CD8-positive, alpha-beta memory T cell (primary cell): ENCODE measurements at places on chromosomes 6 and 20.

DNA sequence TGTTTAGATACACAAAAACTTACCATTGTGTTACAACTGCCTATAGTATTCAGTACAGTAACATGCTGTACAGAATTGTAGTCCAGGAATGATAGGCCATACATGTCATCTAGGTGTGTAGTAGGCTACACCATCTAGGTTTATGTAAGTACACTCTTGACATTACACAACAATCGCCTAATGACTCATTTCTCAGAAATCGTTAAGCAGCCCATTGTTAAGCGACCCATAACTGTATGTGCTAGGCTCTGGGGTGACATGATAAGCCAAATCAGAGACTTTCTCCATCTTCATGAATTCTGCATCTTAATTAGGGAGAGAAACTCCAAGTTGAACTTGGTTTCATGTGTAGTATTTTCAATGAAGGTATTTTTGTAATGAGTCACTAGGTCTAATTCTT is 17.2 kb downstream of the STK35 start:
- DNase-seq, result no peak

DNA sequence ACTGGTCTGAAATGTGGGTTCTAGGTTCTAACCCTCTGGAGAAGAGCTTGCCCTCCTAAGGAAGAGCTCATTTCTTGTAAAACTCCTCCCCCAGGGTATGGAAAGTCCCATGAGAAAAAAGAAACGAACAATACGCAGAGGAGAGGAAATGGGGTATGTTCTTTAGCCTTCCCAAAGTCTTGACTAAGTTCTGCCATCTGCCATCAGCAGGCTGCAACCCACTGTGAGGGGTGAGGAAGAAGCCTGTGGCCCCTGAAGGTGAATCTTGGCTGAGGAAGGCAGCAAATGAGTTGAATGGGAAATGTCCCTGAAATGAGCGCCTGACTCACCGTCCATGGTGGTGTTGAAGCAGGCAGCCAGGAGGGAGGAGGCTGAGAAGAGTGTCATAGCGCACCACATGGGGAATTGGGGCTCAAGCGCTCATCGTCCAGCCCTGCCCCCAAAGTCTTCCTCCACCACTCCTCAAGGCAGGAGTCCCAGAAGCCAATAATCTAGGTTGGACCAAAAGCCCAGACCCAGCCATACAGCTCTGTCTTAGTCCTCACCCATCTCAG is 10.4 kb upstream of the MATN4 start:
- DNase-seq, result no peak

DNA sequence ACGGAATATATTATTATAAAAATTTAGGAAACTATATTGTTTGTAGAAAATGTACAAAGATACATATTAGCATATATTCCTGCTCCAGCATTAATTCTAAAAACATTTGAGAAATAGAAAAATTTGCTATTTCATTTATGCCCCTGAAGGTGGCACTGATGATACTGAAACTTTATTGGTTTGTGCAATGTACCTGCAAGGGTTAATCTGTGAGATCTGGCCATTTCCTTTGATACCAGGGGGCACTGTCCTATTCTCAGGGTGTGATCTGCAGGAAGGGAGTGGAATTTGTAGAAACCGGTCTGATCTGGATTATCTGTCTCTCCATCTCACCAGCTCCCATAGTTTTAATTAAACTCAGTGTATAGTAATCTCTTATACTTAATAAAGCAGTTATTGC is 625.1 kb upstream of the IMPG1 start:
- DNase-seq, result no peak

GRCh38 chr20:62306414-62307187 is 3.8 kb downstream of the ADRM1 start:
- no peak for DNase-seq

DNA sequence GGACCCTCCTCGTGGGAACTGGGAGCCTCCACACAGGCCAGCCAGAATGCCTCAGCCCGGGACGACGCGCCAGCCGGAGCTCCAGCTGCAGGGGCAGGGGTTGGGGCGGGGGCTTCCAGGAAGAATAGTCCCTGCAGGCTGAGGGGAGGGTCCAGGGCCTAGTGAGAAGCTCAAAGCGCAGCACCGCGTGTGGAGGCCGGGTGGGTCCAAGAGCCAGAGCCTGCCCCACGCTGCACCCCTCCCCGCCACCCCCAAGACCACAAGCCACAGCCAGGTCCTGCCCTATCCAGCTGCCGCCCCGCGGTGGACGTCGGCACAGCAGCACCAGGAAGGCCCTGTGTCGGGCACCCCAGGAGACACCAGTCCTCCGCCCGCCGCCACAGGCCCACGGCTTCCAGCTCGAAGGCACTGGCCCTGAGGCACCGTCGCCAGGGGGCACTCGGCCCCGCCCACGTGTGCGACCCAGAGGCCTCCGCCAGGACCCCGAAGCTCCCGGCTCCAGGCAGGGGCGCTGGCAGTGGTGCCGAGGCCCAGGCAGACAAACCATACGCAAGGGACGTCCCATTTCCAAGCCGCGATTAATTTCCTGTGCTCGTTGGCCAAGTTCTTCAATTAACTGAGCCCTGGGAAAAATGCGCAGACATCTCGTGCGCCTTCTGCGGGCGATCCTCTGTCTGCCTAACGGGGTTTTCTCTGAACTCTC is 19.5 kb downstream of the KCNQ2 start:
- no peak for DNase-seq

- no peak for DNase-seq
Observed at GRCh38 chr20:42656130-42656529, 533.6 kb downstream of the PTPRT start.

GRCh38 chr6:146666909-146667308 is 68.1 kb downstream of the ADGB start:
- no peak for DNase-seq

- DNase-seq, result no peak
Observed at GRCh38 chr20:33770005-33770404, 38.2 kb downstream of the ZNF341 start.

DNA sequence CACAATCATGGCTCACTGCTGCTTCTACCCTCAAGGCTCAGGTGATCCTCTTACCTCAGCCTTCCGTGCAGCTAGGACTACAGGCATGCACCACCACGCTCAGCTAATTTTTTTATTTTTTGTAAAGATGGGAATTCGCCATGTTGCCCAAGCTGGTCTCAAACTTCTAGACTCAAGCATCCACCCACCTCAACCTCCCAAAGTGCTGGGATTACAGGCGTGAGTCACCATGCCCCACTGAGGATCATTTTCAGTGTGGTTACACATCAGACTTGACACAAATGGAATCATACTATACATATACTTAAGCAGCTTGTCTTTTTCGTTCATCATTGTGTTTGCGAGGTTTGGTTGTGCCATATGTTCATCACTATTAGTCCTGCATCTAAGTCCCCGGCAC is 26.6 kb downstream of the ZC3H12D start:
- no peak for DNase-seq

DNA sequence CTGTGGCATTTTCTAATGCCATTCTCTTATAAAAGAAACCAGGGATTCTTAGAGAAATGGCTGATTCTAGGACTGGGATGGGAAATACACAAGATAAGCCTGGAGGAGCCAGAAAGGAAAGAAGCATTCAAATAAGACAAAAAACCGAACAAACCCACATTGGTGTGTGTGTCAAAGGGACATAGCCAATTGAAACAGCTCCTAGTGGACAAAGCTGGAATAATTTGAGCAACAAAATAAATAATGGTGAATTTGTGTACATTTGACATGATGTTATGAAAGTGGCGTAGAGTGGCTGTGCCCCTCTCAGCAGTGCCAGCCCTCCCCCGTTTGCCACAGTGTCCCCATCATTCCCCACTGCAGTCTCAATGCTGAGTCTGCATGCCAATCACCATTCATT is 55.5 kb downstream of the B3GAT2 start:
- DNase-seq, result no peak

DNA sequence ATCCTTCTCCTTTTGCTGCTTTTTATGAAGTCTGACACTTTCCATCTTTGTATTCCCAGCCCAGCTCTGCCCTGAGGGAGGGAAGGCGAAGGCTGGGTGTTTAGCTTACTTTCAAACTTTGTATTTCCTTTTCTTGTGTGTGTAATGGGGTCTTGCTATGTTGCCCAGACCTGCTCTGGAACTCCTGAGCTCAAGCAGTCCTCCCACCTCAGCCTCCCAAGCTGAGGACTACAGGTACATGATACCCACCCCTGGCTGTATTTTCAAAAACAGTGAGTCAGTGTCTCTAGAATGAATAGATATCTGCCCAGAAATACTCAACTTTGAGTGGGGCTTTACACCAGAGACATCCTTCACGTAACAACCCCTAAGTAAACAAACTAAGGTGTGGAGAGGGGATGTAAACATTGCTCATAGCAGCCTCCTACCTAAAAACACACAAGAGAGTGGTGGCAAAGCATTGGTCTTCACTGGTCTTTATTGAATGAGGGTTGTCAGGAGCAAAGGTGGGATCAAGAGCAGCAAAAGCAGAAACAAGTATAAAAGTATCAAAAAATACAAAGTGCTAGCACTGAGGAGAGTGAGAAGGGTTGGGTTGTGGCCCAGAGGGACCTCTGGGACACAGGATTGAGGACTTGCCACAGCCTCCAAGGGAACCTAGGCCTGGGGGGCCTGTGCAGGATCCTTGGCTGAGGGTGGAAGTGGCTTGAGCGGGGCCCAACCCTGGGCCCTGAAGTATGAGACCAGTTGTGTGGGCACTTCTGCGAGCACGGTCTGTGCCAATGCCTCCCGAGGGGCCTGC is 10.2 kb downstream of the SPAG4 start:
- DNase-seq, result no peak

GRCh38 chr6:159919800-159920199 is 29.0 kb downstream of the MAS1 start:
- DNase-seq, result no peak

- no peak for DNase-seq
Observed at GRCh38 chr6:36545767-36546307, 1.4 kb downstream of the STK38 start.

DNA sequence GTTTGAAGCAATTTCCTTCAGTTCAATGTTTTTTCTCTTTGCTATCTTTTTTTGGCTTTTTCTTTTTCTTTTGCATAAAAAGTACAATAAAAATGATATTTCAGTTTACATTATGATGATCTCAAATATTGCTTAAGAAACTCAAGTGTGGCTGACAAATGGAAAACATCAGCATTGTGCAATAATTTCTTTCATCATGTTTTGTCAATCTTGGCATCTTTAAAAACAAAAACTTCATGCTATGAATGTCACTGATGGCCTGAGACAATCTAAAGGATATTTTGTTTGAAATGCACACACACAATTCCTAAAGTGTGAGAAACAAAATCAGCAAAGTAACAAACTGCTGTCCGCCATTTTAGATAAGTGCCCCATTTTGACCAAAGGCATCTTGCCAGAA is 13.9 kb upstream of the MTCL3 start:
- DNase-seq, result no peak

GRCh38 chr6:157539421-157539822 is 158.4 kb downstream of the ZDHHC14 start:
- no peak for DNase-seq

GRCh38 chr6:82419132-82419581 is 55.5 kb downstream of the TPBG start:
- no peak for DNase-seq

GRCh38 chr6:133834472-133835170 is 54.3 kb upstream of the TCF21 start:
- no peak for DNase-seq

DNA sequence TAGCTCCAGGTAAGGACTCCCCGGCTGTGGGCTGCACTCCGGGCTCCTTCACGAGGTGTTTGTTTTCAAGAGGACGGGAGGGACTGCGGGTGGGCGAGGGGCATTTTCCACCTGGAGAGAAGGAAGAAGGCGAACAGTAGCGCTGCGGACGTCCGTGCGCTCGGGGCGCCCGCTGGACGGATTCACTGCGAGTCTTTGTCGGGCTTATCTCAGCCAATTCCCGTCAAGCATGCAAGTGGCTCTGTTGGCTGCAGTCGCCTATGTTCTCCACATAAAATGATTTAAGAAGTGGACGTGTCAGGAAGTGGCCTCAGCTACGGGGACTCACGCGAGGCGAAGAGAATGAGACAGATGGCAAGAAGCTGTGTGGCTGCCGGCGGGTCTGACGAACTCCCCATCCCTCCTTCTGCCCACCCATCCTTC is 332 bp downstream of the GRIK2 start:
- no peak for DNase-seq

GRCh38 chr6:76035713-76036112 is 36.7 kb downstream of the IMPG1 start:
- DNase-seq, result no peak

GRCh38 chr6:21107796-21108195 is 485.8 kb upstream of the SOX4 start:
- DNase-seq, result no peak

- DNase-seq, result no peak
Observed at GRCh38 chr6:21208796-21209186, 384.8 kb upstream of the SOX4 start.

DNA sequence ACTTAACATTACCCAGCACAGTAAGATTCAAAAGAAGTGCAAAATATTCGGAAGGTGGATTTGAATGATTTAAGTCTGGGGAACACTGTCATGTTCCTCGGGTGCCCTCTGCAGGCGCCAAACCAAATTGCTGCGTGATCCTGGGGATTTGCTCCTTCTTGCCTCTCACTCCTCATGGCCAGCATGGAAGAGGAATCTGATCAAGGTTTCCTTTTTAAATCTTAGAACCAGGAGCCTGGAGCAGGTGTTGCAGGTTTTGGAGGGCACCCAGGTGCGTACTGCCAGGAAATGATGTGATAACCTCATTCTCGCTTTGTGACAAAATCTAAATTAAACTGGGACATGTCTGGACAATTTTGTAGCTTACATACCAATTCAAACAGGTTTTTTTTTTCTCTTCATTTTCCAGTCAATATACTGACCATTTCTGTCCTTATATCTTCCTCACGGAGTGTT is 8.1 kb upstream of the PFDN4 start:
- peak; percentile 47 for DNase-seq

DNA sequence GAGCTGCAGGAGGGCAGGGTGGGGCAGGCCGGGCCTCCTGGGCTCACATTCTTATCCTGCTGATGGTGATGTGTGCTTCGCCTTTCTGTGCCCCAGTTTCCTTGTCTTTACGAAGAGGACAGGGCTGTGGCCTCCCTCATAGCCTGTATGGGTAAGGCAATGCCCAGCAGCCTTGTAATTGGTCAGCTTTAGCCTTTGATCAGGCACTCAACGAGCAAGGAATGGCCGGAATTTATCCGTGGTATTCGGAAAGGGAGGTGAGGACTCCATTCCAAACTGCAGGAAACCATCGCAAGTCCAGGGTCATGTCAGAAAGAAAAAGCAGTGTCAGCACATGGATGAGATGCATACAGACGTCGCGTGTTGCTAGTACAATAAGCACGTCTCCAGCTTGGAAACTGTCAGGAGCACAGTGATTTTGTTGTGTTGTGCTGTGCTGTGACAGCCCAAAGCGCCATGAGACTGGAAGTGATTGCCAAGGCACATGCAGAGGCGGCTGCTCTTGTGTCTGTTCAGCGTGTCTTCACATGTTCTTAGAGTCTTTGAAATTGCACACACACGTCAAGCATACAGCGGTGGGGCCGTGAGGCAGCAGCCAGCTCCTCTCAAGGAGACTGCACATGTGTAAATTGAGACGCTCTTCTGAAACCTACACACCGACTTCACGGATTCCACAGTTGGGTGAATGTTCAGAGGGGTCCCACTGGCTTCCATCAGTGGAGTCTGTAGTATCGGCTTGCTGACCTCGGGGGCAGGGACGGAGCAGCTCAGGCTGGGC is 6.2 kb downstream of the SS18L1 start:
- no peak for DNase-seq

GRCh38 chr6:46128476-46128875 is 1.3 kb upstream of the ENPP4 start:
- DNase-seq, result no peak

GRCh38 chr6:115863211-115863610 is 197.5 kb downstream of the FRK start:
- no peak for DNase-seq
